ENCODE measurements at places on chromosomes 5 and 9.
A peak's percentile ranks its signal among the peaks of the same experiment; 100 is the strongest.

- no peak for DNase-seq
Observed at GRCh38 chr5:75054134-75054930, 2.0 kb upstream of the GCNT4 start.

DNA sequence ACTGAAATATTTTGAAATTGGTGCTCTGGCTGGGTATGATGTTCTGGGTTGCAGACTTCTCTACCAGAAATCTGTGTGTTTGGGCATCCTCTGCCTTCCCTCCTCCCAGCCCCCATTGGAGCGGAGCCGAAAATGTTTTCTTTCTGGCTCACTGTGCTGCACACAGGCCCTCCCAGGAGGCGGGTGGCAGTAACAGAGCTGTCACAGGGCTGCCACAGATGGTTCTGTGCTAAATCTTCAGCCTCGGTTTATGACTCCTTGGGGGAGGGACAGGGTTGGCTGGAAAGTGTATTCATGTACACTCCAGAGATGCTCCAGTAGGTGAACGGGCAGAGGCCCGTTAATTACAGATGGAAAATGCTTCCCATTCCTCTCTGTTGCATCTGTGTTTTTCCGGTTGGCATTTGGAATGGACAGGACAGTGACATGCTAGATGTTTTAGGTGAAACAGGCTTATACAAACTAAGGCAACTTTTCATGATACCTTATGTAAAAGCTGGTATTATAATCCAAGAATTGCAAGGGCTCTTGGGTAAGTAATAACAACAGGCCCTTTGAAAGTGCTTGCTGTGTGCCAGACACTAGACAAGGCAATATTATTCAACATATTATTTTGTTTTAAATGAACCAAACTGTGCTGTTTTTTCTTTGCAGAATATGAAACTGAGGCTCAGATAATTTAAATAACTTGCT is 180.2 kb downstream of the ADCY2 start:
- DNase-seq = no peak

GRCh38 chr5:71938895-71939294 is 168.4 kb upstream of the MAP1B start:
- DNase-seq = no peak

DNA sequence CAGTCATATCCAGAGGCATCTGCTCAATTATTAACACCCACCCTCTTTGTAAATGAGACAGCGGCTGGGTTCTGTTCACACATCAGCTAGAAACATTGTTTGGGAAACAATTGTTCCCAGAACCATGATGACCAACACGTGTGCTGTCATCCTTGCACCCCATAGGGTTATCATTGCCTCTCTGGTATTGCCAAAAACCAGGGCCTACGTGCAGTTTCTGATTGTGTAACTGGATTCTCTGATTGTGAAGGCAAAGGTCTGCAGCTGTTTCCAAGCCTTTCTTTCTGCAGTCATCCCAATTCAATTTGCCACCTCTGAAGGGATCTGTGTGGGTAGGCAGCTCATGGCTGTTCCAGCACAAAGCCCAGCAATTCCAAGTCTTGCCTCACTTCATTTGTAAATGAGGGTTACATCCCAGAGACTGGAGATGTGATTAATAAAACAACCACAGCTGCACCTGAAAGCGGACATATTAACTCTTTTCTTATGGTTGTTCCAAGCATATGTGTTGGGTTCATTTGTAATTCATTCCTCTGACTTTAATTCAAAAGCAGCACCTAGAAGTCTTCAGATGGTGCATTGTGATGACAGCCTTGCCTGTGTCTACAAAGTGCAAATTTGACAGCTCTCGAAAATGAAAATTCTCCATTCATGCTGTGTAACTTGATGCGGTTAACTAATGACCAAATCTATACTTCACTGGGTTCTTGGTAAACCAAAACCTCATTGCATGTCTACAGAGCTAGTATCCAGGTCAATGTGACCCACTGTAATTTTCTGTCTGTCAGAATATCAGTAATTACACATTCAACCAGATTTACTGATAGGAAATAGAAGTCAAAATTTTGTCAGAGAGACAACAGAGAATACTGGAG is 66.6 kb downstream of the YIPF5 start:
- DNase-seq = no peak

GRCh38 chr5:166127766-166128570 is 2163.5 kb upstream of the WWC1 start:
- DNase-seq = no peak

DNA sequence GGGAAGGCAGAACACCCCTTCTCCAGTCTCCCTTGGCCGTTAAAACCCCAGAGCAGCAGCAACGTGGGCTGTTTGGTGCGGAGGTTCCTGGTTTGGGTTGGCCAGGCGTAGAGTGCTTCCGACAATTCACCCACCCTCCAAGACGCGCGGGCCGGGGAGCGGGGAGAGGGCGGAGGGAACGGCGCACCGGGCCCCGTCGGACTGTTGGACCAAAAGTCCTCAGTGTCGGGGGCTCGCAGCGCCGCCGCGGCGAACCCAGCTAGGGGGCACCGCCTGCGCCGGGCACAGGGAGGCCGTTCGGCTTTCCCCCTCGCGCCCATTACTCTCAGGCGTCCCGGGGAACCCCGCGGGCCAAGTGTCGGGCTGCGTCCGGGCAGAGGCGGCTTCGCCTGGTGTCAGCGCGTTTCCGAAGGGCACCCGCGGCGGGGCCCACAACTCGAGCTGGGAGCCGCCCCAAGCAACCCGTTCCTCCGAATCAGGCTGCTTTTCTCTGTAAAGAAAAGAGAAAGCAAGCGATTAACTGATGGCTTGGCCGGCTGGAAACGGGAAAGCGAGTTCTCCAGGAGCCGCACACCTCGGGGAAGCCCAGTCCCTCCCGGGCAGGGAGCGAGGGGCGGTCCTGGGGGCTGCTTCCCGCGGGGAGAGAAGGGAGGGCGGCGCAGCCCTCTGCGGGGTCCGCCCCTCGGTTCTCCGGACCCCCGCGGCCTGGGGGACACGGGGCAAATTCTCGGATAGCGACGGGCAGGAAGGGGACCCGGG is 145.5 kb downstream of the ERCC6L2 start:
- DNase-seq = peak; percentile 51

GRCh38 chr5:82106207-82106606 is 134.4 kb downstream of the ATG10 start:
- no peak for DNase-seq

DNA sequence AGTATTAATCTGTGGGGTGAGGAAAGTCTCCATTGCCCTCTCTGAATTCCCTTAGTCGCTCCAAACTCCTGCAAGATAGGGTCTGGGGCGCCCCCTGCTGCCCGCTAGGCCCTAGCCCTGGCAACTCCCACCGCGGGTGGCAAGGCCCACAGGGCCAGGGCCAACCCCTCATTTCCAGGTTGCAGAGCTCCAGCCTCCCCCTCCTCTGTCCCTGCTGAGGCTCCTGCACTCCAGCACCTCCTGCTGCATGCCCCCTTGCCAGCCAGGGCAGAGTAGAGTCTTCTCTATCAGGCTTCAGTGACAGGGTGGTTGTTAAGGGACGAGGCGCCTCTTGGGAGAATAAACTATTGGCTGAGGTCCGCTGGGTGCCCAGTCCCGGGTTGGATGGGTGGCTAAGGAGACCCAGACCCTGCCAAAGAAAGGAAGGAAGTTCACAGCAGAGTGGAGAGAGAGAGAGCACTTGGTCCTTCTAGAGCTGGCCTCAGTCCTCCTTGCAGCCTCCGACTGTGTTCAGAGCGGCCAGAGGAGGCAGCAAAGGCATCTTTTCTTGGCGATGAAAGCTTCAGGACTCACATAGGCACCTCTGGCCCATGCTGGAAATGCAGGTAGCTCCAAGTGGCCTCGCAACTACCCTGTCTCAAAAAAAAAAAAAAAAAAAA is 45.6 kb downstream of the SAR1B start:
- DNase-seq = peak; percentile 94

DNA sequence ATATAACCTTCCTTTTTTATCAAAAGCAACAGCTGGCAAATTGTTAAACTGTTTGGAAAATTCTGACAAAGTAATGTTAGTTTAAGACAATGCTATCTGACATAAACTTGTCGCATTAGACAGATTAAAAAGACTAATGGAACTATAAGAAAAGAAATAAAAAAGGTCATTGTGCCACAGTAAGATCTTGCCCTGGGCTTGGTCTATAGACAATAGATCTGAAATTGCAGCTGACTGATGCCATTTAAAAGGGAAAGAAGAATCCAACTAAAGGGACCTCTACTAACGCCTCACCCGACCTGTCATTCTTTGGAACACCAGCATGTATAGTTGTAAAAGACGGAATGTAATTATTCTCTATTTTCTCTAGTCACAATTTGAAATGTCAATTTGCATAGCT is 644.4 kb upstream of the GRAMD2B start:
- DNase-seq = no peak

DNA sequence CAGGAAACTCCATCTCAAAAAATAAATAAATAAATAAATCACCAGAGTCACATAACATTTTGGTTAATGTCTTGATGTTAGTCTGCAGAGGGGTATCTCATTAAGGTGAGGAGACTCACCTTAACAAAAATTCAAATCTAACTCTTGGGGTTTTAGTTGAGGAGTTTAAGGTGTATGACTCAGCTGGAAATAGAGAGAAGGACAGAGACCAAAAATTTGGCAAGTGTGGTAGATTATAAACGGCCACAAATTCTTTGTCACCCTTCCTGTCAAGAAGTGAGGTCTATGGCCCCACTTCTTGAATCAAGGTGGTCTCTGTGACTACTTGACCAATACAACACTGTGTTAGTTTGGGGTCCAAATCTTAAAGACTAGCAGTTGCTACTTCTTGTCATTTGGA is 60.8 kb downstream of the TTC39B start:
- no peak for DNase-seq

GRCh38 chr5:181164076-181164952 is 16.9 kb downstream of the OR2V2 start:
- no peak for DNase-seq

GRCh38 chr9:37983381-37984067 is 79.6 kb upstream of the SLC25A51 start:
- DNase-seq = no peak

DNA sequence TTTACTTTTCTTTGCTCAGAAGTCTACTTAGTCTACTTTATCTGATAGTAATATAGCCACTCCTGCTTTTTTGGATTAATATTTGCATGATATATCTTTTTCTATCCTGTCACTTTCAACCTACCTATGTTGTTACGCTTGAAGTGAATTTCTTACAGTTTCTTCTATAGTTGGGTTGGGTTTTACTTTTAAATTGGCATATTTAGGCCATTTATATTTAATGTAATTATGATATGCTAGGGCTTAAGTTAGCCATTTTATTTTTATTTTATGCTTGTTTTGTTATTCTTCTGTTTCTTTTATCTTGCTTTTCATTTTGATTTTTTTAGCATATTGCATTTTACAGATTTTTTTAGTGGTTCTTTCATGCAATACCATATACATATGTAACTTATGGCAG is 164.7 kb downstream of the AOPEP start:
- DNase-seq = no peak

- DNase-seq = no peak
Observed at GRCh38 chr5:9112520-9113291, 433.2 kb downstream of the SEMA5A start.

- DNase-seq = peak; percentile 10
Observed at GRCh38 chr9:104961238-104961637, 33.3 kb upstream of the ABCA1 start.

- DNase-seq = peak; percentile 71
Observed at GRCh38 chr5:140145818-140146522, 20.2 kb downstream of the IGIP start.

- peak; percentile 87 for DNase-seq
Observed at GRCh38 chr9:130042885-130043653, at the start of gene FNBP1. Gene FNBP1 (minus strand): TSS chr9:130043189. CDS start chr9:130042975, 214 bp downstream.

- DNase-seq = no peak
Observed at GRCh38 chr9:75170898-75171360, 82.6 kb downstream of the OSTF1 start.

DNA sequence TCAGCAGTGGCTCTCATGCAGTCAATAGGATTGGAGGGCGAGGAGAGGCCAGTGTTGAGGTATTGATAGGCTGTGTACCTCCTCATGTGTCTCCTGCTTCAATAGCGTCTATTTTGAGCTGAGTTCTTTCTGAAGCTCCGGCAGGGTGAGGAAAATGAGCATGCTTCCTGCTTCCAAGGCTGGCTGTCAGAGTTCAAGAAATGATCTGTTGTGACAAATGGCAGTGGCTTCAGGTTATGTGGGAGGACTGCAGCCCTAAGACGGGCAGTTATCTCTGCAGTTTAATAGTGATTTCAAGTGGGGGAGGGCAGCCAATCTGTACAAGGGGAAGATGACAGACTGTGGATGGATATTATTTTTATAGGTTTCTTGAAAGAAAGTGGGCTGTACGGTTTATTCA is 54.0 kb upstream of the CXCL14 start:
- no peak for DNase-seq

GRCh38 chr5:8953016-8953415 is 592.9 kb downstream of the SEMA5A start:
- no peak for DNase-seq

- no peak for DNase-seq
Observed at GRCh38 chr9:84490842-84491325, 150.3 kb upstream of the SLC28A3 start.

GRCh38 chr5:97037819-97038218 is 101.9 kb downstream of the LNPEP start:
- no peak for DNase-seq

- no peak for DNase-seq
Observed at GRCh38 chr5:146052780-146053179, 52.6 kb downstream of the PLAC8L1 start.

GRCh38 chr9:130890870-130891687 is 5.5 kb downstream of the QRFP start:
- no peak for DNase-seq

DNA sequence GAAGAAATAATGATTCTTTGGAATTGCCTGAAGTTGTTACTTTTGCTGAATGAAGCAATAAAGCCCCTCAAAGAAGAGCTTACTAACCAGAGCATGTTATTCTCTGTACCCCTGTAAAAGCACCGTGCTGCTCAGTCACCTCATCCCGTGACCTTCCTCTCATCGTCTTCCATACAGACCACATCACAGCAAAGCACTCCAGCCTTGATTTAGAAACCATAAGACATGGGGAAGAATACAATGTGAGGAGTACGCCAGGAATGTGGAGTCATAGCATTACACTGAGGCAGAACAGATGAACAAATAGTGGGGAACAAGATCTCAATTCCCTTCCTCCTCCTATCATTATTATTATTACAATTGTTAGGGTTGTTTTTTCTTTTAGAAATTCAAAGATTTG is 49.1 kb downstream of the ERAP1 start:
- no peak for DNase-seq

GRCh38 chr9:99577351-99577750 is 244.3 kb upstream of the NR4A3 start:
- no peak for DNase-seq

DNA sequence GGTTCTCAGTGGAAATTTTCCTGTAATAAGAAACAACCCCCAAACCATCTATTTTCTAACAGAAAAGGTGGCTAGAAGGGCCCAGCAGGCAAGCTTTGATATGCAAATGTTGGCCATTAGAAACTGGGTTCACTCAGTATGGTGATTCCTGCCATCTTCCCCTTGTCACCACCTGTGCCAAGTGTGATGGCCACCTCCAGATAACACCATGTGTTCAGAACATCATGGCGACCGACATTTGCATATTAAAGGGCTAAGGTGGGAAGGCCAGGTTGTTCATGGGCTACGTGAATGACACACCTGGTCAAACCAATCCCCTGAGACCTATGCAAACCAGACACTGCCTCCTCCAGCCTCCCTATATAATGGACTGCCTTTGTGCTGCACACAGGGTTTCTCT is 20.4 kb downstream of the FOXE1 start:
- DNase-seq = no peak

- DNase-seq = no peak
Observed at GRCh38 chr5:43017428-43017815, 22.7 kb downstream of the ANXA2R start.

- DNase-seq = no peak
Observed at GRCh38 chr9:23571414-23572104, 254.5 kb downstream of the ELAVL2 start.

GRCh38 chr9:129880654-129881546 is 45.6 kb downstream of the USP20 start:
- DNase-seq = no peak

Data from stimulated activated effector memory CD8-positive, alpha-beta T cell treated with anti-CD3 and anti-CD28 coated beads, Interleukin-12 subunit alpha, Interleukin-12 subunit beta, amount 100 ng/mL, for 72 hours (primary cell).